ENCODE measurements at places on chromosomes 16 and 17.

- DNase-seq, result no peak
These were observed 83.6 kb downstream of the C17orf58 start for GRCh38 chr17:67912656-67913055.

- no peak for DNase-seq
These were observed 66.7 kb downstream of the GTF3C1 start for GRCh38 chr16:27483088-27483437.

- DNase-seq, result no peak
These were observed 12.3 kb upstream of the KRT17 start for GRCh38 chr17:41636652-41637051.

- DNase-seq, result no peak
These were observed 20.4 kb upstream of the ZC3H18 start for GRCh38 chr16:88549671-88550245.

DNA sequence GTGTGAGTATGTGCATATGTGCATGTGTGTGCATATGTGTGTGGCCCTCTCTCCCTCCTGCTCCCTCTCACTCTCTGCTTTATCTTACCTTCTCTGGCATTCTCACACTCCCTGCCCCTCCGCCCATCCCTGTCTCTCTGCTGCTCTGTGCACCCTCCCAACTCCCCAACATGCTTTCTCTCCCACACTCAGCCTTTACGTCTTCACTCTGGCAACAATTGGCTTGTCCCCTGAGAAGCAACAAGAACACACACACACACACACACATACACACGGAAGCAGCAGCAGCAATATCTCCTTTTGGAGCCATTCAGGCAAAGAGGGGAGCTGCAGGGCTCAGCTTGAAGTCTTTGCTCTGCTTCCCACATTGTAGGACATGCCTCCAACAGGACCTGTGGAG, 27.8 kb downstream of the PITPNM3 start:
- DNase-seq, result no peak

DNA sequence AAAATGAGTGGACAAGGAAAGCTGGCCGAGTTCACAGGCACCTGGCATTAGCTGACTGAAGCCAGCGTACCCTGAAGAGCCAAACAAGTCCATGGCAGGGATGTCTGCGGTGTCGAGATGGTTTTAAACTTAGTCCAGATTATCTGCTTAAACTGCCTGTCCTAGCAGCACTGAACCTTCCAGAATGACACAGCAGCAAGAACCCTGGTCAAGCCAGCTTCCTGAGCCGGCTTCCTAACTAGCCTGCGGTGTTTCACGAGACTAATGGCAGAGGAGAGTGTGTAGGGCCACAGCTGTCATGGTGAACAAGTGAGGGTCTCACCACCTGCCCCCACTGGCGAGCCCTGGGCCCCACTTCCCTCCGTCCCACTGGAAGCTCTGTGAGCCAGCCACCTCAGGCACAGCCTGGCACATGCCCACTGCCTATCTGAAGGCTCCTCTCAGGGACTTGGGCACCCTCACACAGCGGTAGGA, 28.8 kb upstream of the MTSS2 start:
- DNase-seq, result no peak

- peak; percentile 87 for DNase-seq
These were observed 204.6 kb downstream of the STX8 start for GRCh38 chr17:9371019-9371418.

DNA sequence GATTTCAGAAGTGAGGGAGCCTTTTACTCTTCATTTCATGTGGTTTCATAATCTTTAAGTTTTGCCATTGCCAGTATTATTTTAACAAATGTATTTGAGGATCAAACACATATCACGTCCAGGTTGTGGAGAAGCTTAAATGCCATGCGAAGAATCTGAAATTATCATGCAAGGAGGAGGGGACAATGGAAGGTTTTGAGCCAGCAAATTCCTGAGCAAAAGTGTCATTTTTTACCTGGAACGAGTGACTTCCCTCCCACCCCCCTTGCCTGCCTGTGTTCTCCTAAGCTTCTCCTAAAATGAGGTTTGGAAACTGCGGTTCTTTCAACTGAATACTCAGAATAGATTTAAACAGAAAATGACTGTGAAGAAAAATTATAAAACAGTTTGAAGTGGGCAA, 77.6 kb downstream of the C16orf95 start:
- no peak for DNase-seq

DNA sequence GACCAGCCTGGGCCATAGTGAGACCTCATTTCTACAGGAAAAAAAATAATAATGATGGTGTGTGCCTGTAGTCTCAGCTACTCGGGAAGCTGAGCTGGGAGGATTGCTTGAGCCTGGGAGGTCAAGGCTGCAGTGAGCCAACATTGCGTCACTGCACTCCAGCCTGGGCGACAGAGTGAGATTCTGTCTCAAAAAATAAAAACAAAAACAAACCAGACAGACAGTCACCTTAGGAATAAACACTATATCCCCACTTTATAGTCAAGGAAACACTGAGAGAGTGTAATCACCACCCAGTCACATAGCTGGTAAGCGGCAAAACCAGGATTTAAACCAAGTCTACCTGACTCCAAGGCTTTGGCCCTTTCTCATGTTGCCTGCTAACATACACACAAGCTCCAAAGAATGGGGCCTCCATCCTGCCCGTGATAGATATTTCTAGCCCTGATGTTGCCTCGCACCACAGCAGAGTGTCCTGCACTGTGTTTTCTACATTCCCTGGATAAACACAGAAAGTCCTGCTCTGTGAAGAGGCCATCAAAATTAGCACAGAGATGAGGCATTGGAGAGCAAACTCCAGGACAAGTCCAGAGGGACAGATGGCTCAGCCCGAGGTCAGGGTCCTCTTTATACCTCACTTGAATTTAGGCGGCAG, 66.1 kb upstream of the SMURF2 start:
- DNase-seq, result no peak

Data from NCI-H1930 (cell line).